ENCODE measurements at places on chromosomes 11 and 22.

- DNase-seq: no peak
Measured at GRCh38 chr22:35192129-35192918, 65.0 kb upstream of the HMGXB4 start.

GRCh38 chr11:2929950-2930703, 907 bp upstream of the PHLDA2 start:
- no peak for DNase-seq

DNA sequence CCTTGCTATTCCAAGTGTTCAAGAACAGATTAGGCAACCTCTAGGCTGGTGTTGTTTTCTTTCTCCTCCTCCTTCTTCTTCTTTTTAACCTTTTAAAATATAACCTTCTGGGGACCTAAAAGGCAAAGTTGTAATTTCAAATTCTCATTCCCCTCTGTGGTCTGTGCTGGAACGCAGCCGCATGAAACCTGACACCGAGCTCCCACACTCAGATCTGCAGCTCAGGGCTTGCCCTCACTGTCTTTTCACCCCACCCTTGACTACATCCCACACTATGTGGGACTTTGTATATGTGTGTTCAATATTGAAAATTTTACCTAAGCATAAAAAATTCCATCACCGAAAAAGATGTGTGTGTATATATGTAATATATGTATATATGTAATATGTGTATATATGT, 62.0 kb upstream of the ARHGAP42 start:
- DNase-seq: no peak

DNA sequence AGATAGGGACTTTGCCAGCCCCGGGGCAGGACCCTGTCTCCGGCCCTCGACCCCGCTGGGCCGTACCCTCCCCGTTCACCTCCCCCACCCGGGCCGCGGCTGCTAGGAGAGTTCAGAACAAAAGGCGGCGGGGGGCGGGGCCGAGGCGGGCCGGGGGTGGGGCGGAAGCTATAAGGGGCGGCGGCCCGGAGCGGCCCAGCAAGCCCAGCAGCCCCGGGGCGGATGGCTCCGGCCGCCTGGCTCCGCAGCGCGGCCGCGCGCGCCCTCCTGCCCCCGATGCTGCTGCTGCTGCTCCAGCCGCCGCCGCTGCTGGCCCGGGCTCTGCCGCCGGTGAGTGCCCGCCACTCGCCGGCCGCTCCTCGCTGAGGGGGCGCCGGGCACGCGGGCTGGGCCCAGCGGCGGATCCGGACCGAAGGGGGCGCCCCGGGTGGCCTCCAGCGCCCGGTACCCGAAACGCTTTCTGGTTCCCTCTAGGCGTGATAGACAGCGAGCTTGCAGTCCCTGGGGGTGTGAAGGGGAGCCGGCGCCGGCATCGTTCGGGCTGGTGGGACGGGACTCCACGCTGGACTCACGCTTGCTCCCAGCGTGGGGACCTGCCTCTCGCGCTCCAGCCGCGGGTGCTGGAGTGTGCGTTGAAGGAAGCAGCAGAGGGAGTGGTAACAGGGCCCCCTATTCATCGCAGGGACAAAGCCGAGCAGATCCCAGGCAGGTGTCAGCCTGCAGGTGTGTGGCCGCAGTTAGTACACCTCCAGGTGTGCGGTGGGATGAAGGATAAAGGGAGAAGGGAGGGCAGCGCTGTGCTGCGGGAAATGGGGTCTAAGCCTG, at the start of gene MMP11:
TSS of gene MMP11 (plus strand) at position 201 of the 825 bp plus-strand sequence. CDS start at position 223, 22 bp downstream.
- DNase-seq: no peak

DNA sequence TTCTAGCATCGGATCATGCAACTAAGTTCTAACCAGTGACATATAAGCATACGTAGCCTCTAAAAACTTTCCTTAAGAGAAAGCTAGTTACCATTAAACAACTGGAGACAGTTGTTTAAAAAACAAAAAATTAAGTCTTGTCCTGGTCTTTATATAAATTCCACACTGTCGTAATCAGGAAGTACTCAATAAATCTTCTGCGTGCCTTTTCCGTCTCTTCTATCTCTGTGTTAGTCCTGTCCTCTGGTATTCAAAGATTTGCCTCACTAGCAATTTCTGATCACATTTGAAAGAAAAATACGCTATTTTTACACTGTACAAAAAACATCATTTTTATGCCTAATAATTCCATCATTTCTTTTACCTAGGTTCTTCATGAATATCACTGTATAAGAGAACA, 10.0 kb upstream of the SLC25A17 start:
- no peak for DNase-seq

DNA sequence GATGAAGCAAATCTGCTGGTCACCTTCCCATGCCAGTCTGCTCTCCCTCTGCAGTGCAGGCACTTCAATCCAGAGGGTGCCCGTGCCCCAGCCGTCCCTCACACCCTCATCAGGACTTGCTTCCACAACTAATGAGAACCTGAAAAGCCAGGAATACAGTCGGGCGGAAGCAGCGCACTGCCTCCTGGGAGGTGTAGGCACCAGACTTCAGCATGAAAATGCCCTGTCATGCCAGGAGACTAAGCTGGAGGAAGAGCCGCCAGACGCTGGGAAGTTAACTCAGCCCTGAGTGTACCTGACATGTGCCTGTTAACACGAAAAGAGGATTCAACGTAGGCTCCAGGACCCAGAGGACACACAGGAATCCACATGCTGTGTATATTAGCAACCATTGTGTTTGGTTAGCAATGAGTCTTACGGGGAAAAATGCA, 40.1 kb upstream of the FLI1 start:
- no peak for DNase-seq

DNA sequence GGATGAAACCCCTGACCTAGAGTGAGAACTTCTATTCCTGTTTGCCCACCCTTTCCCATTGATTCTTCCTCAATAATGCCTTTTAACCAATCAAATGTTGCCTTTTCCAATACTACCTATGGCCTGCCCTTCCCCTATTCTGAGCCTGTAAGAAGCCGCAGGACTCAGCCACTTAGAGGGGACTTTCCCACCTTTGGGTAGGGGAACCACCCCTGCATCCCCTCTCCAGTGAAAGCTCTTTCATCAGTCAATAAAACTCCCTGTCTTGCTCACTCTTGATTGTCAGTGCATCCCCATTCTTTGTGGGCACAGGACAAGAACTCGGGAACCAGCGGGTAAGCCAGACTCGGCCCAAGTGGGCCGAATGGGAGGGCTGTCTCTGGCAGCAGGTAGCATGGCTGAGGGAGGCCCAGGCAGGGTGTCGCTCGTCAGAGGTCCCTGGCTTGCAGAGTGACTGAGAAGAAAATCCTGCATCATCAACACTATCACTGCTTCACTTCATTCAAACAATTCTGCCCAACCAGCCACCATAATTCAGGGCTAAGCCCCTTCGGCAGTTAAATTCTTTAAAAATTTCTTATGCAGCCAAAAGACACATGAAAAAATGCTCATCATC, 30.4 kb downstream of the LDHAL6A start:
- no peak for DNase-seq

DNA sequence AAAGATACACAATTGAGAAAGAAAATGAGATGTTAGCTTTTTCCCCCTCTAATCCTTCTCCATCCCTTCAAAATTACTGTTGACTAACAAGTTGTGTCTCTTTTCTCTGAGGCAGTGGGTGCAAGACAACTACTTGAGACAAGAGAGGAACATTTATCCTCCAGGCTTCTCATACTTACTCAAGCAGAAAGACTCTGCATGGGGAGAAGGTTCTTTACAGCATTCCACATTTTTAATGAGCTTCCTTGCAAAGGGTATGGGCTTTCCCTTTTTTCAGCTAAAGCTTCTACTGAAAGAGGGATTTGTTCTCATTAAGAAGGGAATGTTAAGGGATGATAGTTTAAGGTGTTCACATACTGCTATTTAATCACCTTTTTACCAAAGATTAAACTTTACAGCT, 47.8 kb downstream of the PAX6 start:
- DNase-seq: no peak

DNA sequence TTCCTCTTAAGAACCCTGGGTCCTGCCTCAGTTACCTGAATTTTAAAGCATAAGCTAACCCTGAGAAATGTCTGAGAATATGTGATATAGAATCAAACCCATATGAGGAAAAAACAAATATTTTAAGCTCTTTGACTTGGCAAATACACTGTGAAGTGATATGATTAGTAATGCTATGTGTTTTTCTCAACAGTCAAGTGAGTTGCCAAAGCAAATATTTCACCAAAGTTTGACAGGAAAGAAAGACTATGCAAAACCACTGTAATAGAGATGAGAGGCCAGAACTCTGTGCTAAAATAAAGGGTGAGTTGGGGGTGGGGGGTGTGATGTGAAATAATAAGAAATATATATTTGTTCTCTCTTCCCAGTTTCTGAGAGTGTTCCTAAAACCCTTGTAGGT, 613.5 kb upstream of the CCDC179 start:
- DNase-seq: no peak

GRCh38 chr11:65885231-65885630, 3.0 kb downstream of the FIBP start:
- DNase-seq: no peak

GRCh38 chr11:48081151-48082010, 101.0 kb downstream of the PTPRJ start:
- DNase-seq: no peak

- DNase-seq: no peak
Measured at GRCh38 chr11:71489311-71490043, 36.5 kb downstream of the NADSYN1 start.

DNA sequence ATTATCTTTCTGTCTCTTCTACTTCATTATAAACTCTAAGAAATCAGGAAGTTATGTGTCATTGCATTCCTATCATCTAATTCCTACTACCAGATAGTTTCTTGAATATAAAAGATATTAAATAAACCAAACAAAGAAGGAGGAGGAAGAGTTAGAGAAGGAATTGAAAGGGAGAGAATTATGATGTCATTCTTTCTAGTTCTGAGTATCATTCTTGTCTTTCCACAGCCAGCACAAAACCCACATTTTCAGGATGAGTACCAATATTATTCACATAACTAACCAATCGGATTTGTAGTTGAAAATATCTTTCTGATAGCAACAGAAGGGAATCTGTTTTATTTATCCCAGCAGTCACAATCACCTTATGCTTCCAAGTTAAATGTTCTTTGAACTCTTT, 13.3 kb downstream of the MS4A13 start:
- DNase-seq: no peak

DNA sequence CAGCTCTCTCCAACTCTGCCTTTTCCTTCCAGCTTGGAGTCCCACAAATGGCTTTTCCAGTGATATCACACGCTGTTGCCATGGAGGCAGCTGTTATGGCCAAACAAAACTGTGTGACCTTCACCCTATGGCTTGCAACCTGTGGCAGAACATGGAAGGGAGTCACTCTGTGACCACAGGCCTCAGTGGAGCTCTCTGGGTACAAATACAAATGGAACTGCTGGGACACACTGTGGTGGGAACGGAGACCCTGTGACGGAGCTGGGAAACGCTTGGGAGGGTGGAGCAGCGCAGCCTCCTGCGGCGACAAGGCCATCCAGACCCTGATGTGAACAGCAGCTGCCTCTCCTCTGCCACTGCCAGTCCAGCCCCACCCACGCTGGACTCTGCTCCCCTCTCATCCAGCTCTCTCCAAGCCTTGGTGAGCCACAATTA, 162.5 kb downstream of the ETS1 start:
- no peak for DNase-seq

DNA sequence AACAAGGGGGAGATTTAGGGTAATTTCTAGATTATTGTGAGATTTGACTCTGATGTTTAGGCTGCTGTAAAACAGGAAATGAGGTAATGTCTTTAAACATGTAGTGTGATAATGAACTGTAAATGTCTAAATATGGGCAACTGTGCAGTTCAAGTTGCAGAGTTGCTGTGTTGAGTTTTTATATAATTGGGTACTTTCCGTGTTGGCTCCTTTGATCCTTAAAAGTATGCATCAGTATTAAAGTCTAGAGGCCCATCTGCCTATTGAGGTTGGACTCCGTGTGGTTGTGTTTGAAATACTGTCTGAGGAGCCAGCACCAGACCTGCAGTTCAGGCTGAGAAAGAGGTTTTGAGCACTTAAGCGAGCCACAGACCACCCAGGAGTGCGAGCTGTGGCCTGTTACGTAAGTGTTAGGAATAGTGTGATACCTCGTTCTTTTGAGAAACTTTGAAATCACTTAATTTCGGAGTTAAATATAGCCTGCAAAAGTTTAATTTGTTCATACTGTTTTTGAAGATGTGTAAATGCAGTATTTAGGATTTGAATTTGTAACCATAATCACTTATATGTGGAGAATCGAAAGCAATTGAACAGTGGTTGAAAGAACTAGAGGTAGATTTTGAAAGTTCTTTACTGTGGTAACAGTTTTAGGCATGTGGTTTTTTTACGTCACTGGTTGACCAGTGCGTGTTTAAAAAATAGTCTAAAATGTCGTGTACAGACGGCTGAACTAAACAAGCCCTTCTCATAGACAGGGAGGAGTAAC, 9.0 kb downstream of the FAM118A start:
- no peak for DNase-seq

DNA sequence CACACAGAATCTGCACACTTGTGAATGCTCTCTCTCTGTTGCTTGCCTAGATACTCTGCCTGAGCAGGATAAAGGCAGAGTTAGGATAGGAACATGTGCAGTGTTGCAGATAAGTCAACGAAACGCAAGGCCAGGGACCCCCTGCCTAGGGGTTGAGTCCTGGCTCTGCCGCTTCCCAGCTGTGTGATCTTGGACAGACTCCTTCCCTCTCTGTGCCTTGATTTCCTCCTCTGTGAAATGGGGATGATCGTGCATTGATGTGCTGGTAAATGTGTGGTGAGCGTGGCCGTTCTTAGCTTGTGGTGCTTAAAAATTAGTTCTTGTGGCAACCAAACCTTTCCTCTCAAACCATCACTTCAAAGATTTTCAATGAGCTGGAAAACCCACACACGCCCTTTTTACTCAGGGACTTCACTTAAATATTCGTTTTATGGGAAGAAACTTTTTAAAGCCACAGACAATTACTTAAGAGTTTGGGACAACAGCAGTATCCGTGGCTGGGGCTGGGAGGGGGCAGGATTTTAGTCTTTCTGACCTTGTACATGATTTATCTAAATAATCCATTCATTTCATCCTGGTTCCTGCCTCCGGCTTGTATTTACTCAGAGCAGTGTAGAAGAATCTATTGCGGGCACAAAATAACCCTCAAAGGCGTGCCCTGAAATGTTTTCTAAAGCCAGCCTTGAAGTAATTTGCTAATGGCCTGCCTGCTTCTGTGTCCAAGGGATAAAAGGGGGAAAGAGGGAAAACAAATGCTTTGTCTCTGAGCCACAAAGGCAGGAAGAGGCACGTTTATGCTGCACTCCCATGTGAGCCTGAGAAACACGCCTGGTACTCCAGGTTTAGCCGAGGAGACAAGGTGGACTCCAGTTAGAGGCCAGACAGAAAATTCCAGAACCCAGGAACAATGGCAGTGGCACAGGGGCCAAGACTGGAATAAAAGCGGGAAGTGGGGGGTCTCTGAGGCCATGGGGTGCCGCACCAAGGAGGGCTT, 85.0 kb upstream of the CRYBB3 start:
- no peak for DNase-seq

GRCh38 chr11:94010136-94010535, 11.0 kb upstream of the HEPHL1 start:
- DNase-seq: no peak

Measured in CMK (cell line).